A673 (cell line): ENCODE measurements at places on chromosomes 4 and X. TPM values are rescaled to one million over a fixed set of nuclear protein-coding genes. Genes with fewer than 3 reads are reported as not detected.

- peaks cover 5% of the 10 kb centered on the region for H3K36me3 ChIP-seq
- H3K27ac ChIP-seq = no peak overlapping the region
- H3K27me3 ChIP-seq = no peaks in the 10 kb centered on the region
- H3K4me3 ChIP-seq = no peak overlapping the region
Observed at GRCh38 chr4:55440786-55441185, 45.0 kb downstream of the TMEM165 start.

DNA sequence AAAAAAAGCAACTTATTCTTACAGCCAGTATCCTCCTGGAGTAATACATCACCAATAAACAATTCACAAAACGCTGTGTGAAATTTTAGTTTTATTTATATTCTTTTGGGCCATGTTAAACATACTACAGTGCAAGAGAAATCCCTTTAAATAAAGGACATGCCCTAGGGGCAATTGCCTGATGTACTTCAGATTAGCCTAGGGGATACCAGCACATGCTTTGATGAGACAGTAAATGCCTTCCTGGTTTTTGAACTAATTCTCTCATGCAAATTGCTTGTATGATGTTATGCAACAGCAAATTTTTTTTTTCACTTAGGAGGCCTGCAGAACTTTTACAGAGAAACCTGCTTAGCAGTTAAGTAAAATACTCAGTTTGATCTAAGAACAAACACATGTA lies 711.9 kb upstream of the FRG1 start:
- H3K27me3 ChIP-seq = peaks cover 17% of the 10 kb centered on the region
- H3K4me1 ChIP-seq = no peaks in the 10 kb centered on the region
- no peak for DNase-seq
- H3K36me3 ChIP-seq = no peaks in the 10 kb centered on the region
- no peak overlapping the region for H3K27ac ChIP-seq

Gene CETN2
- total RNA-seq = 33.3 and 36.1 TPM in 2 replicates

DNA sequence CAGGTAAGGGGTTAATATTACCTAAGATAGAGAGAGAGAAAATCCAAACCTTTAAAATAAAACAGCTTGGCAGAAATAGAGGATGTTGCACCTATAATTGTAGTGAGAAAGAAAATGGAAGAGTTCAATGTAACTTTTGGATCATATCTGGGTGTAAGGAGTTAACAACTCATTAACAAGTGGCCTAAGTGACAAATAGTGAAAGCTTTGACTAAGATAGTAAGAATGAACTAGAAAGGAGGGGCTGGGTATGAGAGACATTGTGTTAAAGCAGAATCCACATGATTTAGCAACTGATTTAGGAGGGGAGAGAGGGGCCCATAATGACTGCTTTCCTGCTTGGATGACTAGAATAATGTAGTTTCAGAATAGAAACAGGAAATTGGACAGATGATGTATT lies 761.0 kb downstream of the IL1RAPL1 start:
- no peak overlapping the region for H3K27ac ChIP-seq
- no peaks in the 10 kb centered on the region for H3K36me3 ChIP-seq
- H3K4me1 ChIP-seq = peaks cover 9% of the 10 kb centered on the region
- H3K27me3 ChIP-seq = no peaks in the 10 kb centered on the region

DNA sequence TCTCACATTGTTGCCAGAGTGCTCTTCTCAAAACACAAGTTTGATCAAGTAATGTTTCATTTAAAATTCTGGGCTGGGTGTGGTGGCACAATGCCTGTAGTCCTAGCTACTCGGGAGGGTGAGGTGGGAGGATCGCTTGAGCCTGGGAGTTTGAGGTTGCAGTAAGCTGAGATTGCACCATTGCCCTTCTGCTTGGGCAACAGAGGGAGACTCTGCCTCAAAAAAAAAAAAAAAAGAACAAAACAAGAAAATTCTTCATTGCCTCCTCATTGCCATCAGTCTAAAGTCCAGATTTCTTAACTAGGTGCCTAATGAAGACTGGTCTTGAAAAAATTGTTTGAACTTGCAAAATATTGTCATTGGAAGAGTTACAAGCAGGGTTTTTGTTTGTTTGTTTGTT lies 120.1 kb downstream of the MFAP3L start:
- no peaks in the 10 kb centered on the region for H3K27me3 ChIP-seq
- H3K27ac ChIP-seq = no peak overlapping the region
- H3K4me1 ChIP-seq = no peaks in the 10 kb centered on the region
- H3K36me3 ChIP-seq = no peaks in the 10 kb centered on the region
- no peak for DNase-seq
- no peak overlapping the region for H3K4me3 ChIP-seq

- H3K36me3 ChIP-seq = no peaks in the 10 kb centered on the region
- no peak for DNase-seq
- no peaks in the 10 kb centered on the region for H3K4me1 ChIP-seq
- H3K4me3 ChIP-seq = no peak overlapping the region
- H3K27ac ChIP-seq = no peak overlapping the region
Observed at GRCh38 chr4:7399440-7400234, 35.1 kb downstream of the PSAPL1 start.

Gene SPINK2
- not detected in 2 replicates for total RNA-seq

GRCh38 chr4:40446839-40447238 lies 111.7 kb downstream of the CHRNA9 start:
- no peak for DNase-seq
- H3K27ac ChIP-seq = no peak overlapping the region
- no peak overlapping the region for H3K4me3 ChIP-seq
- H3K4me1 ChIP-seq = no peaks in the 10 kb centered on the region
- no peaks in the 10 kb centered on the region for H3K27me3 ChIP-seq
- no peaks in the 10 kb centered on the region for H3K36me3 ChIP-seq
